Stimulated activated CD4-positive, alpha-beta T cell treated with anti-CD3 and anti-CD28 coated beads, Interleukin-12 subunit alpha, Interleukin-12 subunit beta, amount 100 ng/mL, for 4 hours (primary cell): ENCODE measurements at places on chromosomes 3 and 15.

DNA sequence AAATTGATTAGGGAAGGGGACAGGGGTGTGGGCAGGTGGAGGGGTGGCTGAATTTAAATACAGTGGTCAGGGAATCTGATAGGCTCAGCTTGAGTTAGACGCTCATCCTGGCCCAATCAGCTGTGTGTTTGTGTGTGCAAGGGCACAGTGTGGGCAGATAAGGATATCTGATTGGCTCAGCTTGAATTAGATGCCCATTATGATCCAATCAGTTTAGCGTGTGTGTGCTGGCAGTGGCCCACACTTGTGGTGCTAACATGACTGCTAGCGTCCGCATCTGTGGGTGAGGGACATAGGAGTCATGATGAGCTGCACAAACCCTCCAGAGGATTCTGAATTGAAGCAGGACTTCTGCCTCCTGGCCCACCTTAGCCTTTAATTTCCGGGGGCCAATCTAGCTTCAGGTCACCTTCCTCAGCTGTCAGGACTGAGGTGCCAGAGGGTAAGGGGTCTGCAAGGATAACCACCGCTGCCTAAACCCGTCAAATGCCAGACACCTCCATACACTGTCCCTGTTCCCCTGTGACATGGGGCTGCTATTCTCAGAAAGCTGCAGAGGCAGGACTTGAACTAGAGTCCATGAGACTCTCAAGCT is 97.3 kb downstream of the CORO2B start:
- no peak for DNase-seq

- DNase-seq = no peak
Measured at GRCh38 chr15:83656943-83657528, 3.1 kb downstream of the ADAMTSL3 start.

GRCh38 chr3:12170207-12170606 is 11.5 kb upstream of the TIMP4 start:
- DNase-seq = no peak

DNA sequence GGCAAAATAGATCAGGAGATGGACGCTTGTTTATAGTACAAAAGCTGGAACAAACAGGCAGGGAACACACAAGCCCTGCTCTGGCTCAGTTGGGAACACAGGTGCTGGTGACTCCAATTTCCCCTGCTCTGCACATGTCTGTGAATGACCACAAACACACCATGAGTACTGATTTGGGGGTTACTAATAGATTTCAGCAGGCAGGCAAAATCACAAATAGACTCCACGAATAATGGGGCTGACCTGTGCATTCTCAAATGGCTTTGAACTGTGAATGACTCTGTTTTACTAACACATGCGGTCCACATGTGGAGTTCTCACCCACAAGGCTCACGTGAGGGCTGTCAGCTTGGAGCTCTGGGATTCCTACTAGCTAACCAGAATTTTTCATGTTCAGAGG is 3.9 kb downstream of the RTP3 start:
- DNase-seq = no peak

DNA sequence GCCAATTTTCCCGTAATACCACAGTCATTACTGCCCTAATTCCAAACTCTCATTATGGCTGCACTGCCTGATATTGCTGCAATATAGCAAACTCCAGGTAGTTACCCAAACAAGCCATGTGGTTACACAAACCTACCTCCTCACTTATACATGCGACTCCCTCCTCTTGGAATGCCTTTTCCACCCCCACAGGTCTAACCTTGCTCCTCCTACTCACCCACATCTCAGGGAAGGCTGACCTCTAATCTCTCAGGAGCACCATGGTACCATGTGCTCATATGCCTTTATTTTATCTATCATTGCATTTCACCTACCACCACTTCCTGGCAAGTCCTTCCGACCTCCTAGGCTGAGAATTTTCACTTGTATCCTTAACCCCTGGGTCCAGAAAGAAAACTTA is 2.9 kb downstream of the RBPMS2 start:
- DNase-seq = no peak

GRCh38 chr15:38864827-38865581 is 300.4 kb upstream of the RASGRP1 start:
- no peak for DNase-seq

- no peak for DNase-seq
Measured at GRCh38 chr3:107986505-107986904, 104.3 kb downstream of the CD47 start.

DNA sequence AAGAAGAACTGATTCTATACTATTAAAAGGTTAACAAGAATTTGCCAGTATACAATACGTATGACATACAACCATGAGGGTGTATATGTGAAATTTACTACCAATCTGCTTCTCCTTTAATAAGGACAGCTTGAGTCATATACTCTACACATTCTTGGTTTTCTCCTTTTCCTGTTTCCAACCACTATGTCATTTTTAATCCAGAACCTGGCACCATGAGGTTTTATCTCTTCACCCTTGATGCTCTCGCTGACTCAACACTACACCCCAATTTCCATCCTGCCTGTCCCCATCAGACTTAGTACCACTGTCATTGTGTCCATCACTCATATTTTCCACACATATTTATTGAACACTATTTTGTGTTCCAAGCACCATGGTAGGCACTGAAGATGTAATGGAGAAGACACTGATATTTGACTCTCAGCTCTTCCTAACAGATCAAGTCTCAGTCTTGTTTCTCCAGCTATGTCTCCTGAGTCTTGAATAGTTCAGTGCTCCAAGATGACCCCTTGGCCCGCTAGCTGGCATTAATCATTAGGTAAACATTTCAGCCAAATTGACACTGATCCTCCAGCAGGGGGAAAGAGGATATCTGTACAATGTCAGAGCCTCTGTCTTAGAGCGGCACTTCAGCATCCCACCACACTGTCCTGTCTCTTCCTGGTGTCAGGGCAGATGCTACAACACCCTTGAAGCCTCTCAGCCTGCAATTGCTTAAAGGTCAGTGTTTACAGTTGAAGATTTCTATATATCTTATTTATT is 11.2 kb upstream of the COL8A1 start:
- no peak for DNase-seq

DNA sequence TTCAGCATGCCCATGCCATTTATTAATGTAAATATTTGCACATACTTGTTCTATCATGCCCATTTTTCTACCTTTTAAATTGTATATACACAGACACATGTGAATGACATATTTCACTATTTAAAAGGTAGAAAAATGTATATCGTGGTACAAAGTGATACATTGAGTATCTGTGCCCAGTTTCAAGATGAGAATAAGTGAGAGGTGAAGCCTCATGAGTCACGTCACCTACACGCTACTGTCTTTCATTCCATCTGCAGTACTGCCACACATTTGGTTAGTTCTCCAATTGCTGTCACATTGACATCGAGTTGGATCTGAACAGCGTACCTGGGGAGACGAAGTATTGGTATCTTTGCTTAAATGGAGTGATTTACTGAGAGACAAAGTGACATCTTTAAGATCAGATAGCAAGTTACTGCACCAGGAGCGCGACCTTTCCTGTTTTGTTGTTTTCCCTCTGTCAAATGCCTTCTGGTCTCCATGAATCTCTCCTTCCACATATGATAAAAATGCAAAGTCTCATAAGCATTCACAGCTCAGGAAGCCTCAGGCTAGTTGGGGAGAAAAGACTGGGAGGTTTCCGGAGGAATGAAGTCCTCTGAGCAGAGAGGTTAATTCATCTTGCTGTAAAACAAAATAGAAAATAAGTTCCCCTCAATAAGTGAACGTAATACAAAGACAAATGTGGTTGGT is 12.0 kb downstream of the GREM1 start:
- no peak for DNase-seq

DNA sequence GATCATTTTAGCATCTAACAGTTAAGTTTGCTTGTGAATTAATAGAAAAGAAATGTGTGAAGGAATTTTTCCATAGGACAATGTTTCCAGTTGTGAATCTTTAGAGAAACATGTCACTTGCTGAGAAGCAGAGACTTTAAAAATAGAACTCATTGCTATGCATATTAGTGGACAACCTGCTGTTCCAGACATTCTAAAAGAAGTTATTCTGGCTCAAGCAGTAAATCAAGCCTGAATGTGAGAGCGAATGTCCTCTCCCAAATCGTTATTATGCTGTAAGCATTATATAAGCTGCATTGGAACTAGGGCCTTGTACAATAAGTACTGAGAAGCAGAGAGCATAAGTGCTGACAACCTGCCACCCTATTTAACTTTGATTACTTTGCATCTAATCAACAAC is 990.9 kb downstream of the PLOD2 start:
- DNase-seq = no peak

GRCh38 chr15:65411465-65412071 is 11.2 kb downstream of the IGDCC4 start:
- no peak for DNase-seq

- DNase-seq = no peak
Measured at GRCh38 chr3:10511809-10512494, 6.6 kb upstream of the ATP2B2 start.

DNA sequence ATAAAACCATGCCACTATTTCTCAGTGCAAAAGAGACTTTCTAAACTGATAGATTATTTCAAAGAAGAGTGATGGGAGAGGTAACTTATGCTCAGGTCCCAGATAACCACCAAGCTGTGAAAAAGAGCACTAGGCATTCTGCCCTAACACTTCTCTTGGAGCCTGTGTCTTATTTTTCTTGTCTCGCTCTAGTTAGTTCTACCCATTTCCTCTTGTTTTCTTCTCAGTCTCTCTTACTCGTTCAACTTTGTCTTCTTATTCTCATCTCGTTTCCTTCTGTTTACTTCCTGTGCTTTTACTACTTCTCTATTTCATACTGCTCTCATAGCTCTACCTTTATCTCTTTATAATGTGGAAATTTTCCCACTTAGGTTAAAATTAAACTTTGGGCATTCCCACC is 91.8 kb upstream of the CGNL1 start:
- no peak for DNase-seq

- no peak for DNase-seq
Measured at GRCh38 chr3:126680667-126681055, 23.4 kb upstream of the CHCHD6 start.

DNA sequence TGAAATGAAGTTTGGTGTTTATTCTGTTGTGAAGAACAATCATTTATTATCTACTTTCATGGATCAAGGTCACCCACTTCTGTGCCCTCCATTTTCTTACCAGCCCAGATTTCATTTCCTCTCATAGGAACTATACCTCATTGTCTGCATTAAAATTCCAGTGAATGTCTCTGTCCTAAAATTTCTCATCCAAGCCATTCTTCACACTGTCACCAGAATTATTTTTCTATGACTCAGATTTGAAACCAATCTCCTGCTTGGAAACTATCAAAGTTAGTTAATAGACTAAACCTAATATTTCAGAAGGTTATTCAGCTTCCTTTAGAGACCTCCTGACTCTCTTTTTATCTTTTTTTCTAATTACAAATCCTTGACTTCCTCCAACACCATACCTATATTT is 364.1 kb upstream of the CBLB start:
- no peak for DNase-seq

- DNase-seq = no peak
Measured at GRCh38 chr15:85661859-85662258, 132.9 kb downstream of the KLHL25 start.
